HL-60 (cell line): ENCODE measurements at places on chromosomes 1 and 21.

- no peak for DNase-seq
Observed at GRCh38 chr1:218394416-218394815, 49.3 kb downstream of the TGFB2 start.

GRCh38 chr1:66271904-66272254 is 262.1 kb upstream of the SGIP1 start:
- DNase-seq = no peak

DNA sequence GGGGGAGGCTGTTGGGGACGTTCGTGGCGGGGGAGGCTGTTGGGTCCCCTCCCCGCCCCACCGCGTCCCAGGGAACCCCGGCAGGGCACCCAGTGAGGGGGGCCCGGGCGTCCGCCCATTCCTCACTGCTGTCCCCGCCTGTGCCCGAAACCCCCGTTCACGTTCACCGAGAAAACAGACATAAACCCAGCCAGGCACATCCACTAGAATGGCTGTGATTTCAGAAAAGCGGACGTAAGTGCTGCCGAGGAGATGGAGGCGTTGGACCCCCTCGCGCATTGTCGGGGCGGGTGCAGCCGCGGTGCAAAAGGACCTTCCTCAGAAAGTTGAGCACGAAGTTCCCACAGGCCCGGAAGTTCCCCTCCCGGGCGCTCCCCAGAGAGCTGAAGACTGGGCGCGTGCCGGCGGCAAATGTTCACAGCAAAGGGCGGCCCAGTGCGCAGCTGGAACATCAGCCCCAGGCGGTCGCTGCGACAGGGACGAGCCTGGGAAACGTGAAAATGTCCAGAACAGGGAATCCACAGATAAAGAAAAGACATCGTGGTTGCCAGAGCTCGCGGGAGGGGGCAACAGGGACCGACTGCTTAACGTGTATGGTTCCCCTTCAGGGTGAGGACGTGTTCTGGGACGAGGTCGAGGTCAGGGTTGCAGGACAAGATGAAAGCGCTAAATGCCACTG is 18.5 kb upstream of the SAMD11 start:
- peak; percentile 80 for DNase-seq

- peak; percentile 39 for DNase-seq
Observed at GRCh38 chr1:27666791-27667254, 5.2 kb downstream of the IFI6 start.

GRCh38 chr1:7595336-7595735 is 175.8 kb upstream of the VAMP3 start:
- DNase-seq = no peak

DNA sequence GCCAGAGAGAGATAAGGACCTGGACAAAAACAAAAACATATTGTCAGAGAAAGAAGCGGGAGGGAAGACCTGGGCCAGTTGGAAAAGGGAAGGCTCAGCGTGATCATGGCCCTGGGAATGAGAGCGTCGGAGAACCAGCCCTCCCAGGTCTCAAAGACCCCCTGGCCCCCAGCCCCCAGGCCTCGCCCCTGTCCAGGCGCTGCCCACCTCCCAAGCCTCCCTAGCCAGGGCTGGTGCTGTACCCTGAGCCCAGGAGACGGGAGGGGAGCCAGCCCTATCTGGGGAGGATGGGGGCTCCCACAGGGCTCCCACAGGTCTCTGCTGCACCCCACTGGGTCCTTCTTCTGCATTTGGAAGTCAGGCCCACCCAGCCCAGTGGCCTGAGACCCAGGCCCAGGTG is 15.1 kb downstream of the CHD5 start:
- DNase-seq = no peak

DNA sequence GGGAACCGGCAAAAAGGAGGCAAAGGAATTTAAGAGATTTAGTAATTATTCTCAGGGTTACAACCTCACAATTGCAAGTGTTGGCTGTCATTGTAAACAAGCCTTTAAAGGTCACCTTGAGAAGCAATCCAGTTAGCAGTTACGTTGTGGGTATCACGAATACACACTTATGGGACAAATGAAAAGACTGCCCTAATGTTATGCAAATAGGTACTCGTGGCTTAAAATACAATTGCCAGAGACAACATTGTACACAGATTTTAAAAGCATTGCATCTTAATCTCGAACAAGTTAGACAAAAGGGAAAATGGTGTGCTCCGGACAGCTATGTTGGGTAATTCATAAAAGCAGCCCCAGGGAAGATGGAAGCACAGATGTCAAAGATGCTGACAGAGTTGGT is 120.5 kb upstream of the ZC3H12A start:
- DNase-seq = no peak

DNA sequence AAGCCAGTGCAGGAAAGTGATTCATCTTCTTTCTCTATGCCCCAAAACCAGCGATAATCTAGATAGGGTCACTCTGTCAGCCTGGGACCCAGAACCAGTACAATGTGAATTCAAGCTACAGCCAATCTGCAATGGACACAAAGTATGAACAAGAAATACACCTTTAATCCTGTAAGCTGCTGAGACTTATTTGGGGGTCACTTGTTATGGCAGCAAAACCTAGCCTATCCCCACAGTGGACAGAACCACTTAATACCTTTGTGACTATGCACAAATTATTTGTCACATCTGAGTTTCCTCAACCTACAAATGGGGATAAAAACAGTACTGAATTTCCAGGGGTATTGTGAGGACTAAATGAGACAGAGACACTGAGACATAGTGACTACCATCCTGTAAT is 50.0 kb downstream of the TMCO4 start:
- DNase-seq = no peak
